GM13977 (cell line): ENCODE measurements at places on chromosomes 1 and 21.

DNA sequence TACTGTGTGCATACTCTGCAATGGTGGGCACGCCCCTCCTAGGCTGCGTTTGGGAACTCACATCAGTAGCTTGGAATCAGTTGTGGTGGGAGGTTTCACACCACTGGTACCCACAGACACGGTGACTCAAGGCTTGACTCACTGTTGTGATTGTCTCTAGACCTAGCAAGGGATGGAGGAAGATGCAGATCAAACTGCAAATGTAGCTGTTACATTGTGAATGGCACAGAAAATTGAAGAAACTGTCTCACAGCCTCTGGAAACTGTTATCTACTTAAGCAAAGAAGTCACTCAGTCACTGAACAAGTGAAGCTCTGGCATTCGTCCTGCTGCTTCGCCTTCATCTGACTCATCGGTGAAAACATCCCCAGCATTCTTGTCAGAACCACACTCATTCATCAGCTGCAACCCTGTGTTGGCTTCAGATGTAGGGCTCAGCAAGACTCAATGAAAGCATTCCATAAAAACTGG lies 59.5 kb downstream of the POFUT2 start:
- DNase-seq: no peak

- peak; percentile 43 for DNase-seq
Observed at GRCh38 chr1:39720094-39720999, 18.3 kb upstream of the PPIE start.

DNA sequence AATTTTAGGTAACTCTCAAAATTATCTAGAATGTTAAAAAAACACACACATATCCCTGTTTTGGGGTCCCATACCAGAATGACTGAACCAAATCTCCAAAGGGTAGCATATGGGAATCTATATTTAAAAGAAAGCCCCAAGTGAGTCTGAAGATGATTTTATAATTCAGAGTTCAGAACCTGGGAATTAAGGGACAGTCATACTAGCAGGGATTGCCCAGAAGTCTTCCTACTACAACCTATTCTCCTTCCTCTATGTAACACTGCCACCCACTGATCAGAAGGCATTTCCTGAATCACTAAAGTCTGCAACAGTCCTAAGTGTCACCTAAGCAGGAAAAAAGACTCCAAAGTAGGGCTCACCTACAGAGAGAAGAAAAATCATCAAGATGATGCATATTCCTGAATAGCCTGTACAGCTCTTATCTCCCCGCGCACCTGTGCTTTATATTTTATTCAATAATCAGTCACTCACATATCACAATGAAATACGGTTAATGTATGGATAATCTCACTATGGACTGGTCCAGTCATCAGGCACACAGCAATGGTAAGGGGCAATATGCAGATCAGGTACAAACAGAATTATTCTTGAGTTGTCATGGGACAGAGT lies 4.9 kb downstream of the RGS1 start:
- DNase-seq: no peak

DNA sequence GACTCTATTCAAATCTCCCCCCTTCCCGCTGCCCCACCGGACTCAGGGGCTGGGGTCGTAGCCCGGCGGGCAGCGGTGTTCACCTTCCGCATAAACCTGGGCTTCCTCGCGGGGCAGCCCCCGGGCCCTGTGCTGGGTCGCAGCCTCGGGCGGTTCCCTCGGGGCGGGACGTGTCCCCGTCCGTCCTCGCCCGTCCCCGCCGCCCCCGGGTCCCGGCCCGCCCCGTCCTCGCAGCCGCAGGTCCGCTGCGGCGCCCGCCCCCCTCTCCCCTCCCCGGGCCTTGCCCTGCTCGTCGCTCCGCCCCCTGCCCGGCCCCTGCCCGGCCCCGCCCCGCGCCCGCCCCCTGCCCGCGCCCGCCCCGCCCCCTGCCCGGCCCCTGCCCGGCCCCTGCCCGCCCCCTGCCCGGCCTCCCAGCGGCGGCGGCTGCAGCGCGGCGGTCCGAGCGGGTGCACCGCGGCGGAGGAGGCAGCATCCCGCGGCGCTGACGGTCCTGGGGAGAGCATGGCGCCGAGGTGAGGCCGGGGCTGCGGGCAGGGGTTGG lies at the start of gene COL18A1:
Gene COL18A1 (plus strand): TSS at position 436 of the 541 bp plus-strand sequence. CDS start 66 bp downstream, at position 502.
- DNase-seq: peak; percentile 91

DNA sequence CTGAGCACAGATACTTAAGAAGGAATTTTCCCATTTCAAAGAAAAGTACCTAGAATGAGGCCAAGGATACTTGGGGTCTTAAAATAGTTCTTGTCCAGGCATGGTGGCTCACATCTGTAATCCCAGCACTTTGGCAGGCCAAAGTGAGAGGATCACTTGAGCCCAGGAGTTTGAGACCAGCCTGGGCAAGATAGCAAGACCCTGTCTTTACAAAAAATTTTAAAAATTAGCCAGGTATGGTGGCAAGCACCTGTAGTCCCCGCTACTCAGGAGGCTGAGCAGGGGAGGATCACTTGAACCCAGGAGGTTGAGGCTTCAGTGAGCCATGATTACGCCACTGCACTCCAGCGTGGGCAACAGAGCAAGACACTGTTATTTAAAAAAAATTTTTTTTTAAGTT lies 29.0 kb downstream of the NFYC start:
- no peak for DNase-seq

GRCh38 chr1:96845464-96845863 lies 123.9 kb downstream of the PTBP2 start:
- peak; percentile 18 for DNase-seq

DNA sequence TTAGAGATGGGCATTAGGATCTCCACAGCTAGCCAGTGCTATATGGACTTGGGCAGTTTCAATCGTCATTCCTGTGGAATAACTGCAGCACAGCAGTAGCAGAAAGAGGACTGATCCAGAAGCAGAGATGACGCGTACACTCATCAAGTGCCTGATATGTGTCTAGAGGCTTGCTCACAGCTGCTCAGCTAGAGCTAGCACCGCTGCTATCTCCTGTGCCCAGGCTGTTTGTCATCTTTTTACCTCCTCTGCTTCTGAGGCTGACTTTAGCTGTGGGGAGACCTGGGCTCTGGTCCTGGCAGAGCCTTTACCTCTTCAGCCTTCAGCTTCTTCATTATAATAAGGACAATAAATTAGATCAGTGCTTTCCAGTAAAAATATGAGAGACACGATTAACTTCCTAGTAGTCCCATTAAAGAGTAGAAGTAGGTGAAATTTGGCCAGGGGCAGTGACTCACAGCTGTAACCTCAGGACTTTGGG lies 5.3 kb downstream of the TENT5C start:
- DNase-seq: no peak

DNA sequence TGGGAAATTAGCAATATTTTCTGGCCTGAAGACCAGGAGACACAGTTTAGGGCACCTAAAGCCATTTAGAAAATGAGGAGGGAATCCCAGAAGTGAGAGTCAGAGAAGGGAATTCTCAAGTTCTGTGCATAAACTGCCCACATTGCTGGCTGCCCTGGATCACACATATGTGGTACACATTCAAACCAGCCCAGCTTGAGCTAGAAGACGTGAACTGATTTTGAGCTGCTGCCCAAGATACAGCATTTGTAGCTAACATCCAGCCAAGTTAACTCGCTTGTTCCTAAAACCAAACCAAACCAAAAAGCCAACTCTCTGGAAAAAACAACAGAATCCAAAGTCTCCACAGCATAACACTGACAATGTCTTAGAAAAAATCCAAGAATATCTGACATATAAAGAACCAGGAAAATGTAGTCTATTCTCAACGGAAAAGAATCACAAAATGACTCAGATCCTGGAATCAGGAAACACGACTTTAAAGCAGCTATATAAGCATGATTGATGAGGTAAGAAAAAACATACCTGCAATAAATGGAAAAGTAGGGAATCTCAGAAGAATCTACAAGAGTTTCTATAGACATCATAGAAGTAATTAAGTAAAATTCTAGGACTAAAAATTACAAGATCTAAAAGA lies 18.2 kb upstream of the QSOX1 start:
- no peak for DNase-seq

GRCh38 chr1:153693466-153693865 lies 15.0 kb downstream of the NPR1 start:
- no peak for DNase-seq

DNA sequence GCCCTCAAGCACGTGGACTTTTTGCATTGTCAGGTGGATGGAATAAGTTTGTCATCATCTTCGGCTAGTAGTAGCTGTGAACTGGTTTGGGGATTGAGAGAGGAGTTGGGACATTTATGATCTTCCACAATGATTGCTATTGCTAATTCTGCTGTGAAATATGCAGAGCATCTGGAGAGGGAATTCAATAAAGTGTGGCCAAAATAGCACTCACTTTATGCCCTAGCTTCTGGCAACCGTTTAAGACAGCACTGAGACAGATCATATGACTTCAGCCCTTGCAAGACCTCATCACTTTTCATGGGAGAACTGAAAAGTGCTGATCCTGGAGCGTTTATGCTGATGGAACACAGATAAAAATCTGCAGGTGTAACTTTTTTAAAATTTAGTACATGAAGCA lies 360.8 kb downstream of the GPATCH2 start:
- no peak for DNase-seq
